ENCODE measurements at places on chromosomes 12 and 14.

- peak; percentile 79 for DNase-seq
Observed at GRCh38 chr14:70972107-70972976, 65.1 kb downstream of the PCNX1 start.

- no peak for DNase-seq
Observed at GRCh38 chr14:70816525-70816924, 7.2 kb upstream of the MAP3K9 start.

GRCh38 chr14:74980398-74980730, 22.4 kb upstream of the EIF2B2 start:
- DNase-seq, result peak; percentile 29

GRCh38 chr12:68140556-68140955, 19.0 kb downstream of the IFNG start:
- no peak for DNase-seq

DNA sequence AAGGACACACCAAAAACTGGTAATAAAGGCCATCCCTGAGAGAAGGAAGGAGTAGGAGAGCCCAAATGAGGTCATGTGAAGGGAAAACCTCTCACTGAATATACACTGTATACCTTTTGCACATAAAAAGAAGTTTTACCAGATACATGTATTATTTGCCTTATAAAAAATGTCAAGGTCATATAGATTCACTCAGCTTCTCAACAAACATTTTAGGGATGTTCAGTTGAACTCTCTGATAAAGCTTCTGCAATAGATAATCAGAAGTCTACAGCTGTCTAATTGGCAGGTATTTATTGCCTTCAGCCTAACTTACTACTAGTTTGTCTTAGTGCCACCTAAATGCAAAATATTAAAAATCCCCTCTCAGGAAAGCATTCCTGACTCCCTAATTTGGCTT, 8.7 kb downstream of the SLC11A2 start:
- DNase-seq, result no peak

GRCh38 chr12:70590051-70590450, 47.2 kb downstream of the PTPRB start:
- DNase-seq, result peak; percentile 74

DNA sequence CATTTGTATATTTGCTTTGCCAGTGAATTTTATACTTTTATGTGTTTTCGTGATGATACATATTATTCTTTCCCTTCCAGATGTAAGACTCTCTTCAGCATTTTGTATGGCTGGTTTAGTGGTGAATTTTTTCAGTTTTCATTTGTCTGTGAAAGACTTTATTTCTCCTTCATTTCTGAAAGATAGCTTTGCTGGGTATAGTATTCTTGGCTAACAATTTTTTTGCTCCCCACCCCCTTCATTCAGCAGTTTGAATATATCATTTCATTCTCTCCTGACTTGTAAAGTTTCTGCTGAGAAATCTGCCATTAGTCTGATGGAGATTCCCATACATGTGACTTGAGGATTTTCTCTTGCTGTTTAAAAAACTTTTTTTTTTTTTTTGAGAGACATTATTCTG, 72.8 kb downstream of the ERC1 start:
- DNase-seq, result no peak

GRCh38 chr14:65002586-65003210, 16.0 kb downstream of the FNTB start:
- DNase-seq, result peak; percentile 64

- no peak for DNase-seq
Observed at GRCh38 chr14:47526591-47527244, 148.7 kb downstream of the MDGA2 start.

GRCh38 chr12:64061868-64062375, 160.2 kb downstream of the KICS2 start:
- DNase-seq, result no peak

- peak; percentile 94 for DNase-seq
Observed at GRCh38 chr14:95265106-95266094, 54.3 kb downstream of the CLMN start.

GRCh38 chr14:52780893-52781292, 10.5 kb downstream of the GNPNAT1 start:
- DNase-seq, result no peak

GRCh38 chr12:227286-227915, 13.4 kb upstream of the SLC6A12 start:
- no peak for DNase-seq

GRCh38 chr14:100428727-100429126, 105.6 kb downstream of the SLC25A47 start:
- DNase-seq, result peak; percentile 66

GRCh38 chr14:89288114-89288513, 128.9 kb downstream of the FOXN3 start:
- no peak for DNase-seq

GRCh38 chr12:32305163-32305562, 94.2 kb upstream of the FGD4 start:
- peak; percentile 33 for DNase-seq

- peak; percentile 12 for DNase-seq
Observed at GRCh38 chr12:107917912-107918800, 143.7 kb downstream of the ASCL4 start.

DNA sequence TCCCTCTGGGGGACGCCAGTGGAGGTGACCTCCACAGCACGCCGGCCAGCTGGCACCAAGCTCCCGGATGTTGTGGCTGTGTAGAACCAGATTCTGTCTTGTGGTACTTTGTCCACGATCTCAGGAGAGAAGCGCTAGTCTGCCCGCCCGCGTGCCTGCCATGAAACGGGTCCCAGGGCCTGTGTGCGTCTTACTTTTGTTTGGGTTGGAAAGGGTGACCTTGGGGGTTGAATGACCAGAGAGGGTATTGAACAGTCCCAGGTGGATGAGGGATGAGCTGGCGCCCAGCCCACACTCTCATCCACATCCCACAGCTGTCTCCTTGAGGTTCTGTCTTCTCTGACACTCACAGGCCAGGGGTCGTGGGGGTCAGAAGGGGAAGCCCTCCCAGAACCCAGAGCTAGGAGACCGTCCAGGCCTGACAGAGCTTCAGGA, 78.3 kb downstream of the WDR20 start:
- no peak for DNase-seq

GRCh38 chr14:24437020-24437735, 5.4 kb downstream of the SDR39U1 start:
- DNase-seq, result no peak

DNA sequence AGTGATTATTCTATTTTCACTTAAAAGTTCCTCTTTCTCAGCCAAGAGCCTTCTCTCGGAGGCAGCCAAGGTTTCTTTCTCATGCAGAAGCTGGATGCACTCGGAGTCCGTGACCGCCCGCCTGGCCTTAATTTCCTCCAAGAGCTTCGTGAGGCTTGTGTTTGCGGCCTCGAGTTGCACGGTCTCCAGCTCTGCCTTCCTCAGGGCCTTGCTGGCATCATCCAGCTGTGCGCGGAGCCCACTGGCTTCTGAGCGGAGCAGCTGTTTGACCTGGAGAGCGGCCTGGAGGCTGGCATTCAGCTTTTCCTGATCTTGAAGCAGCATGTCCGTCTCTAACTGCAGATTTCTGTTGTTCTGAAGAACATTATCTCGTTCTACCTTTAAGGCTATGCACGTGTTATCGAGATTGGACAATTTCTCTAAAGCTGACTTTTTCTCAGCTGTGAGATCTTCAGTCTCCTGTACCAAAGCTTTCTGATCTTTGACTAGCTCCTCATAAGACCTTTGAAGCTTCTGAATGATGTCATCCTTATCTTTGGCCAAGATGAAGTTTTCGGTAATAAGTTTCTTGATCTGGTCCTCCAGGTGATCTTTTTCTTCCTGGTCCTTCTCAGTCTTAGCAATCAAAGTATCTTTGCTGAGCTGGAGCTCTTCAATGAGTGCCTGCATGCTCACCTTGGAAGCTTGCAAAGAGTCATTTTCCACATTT, 57.2 kb upstream of the VPS33A start:
- DNase-seq, result no peak

- no peak for DNase-seq
Observed at GRCh38 chr14:52513249-52513648, 39.1 kb downstream of the TXNDC16 start.

DNA sequence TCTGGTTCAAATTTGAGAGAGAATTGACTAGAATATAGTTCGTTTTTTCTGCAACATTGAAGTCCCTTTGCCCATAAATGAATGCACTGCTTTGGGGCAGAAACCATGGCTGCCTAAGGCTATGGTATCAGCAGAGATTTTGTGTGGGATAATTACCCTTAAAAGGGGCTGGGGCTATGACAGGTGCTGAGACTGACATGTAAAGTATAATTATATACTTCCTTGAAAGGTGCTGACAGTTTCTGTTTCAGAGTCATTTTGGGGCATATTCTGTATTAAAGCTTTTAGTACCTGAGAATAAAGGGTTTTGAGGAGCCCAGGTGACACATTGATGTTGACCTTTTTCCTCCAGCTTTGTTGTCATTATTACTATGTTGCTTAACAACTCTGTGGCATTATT, 150.3 kb upstream of the PTPRQ start:
- DNase-seq, result no peak

DNA sequence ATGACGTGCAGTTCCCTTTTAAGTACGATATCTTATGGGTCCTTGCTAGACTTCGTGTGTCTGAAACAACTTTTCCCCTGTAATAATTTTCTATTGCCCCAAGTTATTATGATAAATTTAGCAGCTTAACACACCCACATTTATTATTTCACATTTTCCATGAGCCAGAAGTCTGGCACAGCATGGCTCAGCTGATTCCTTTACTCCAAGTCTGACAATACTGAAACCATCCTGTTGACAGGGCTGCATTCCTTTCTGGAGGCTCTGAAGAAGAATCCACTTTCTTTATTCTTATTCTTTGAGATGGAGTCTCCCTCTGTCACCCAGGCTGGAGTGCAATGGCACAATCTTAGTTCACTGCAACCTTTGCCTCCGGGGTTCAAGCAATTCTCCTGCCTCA, 80.9 kb downstream of the DENND5B start:
- peak; percentile 46 for DNase-seq

GRCh38 chr12:75738486-75738885, 227.1 kb upstream of the KRR1 start:
- no peak for DNase-seq

GRCh38 chr12:127675936-127676335, 591.0 kb upstream of the TMEM132C start:
- no peak for DNase-seq

DNA sequence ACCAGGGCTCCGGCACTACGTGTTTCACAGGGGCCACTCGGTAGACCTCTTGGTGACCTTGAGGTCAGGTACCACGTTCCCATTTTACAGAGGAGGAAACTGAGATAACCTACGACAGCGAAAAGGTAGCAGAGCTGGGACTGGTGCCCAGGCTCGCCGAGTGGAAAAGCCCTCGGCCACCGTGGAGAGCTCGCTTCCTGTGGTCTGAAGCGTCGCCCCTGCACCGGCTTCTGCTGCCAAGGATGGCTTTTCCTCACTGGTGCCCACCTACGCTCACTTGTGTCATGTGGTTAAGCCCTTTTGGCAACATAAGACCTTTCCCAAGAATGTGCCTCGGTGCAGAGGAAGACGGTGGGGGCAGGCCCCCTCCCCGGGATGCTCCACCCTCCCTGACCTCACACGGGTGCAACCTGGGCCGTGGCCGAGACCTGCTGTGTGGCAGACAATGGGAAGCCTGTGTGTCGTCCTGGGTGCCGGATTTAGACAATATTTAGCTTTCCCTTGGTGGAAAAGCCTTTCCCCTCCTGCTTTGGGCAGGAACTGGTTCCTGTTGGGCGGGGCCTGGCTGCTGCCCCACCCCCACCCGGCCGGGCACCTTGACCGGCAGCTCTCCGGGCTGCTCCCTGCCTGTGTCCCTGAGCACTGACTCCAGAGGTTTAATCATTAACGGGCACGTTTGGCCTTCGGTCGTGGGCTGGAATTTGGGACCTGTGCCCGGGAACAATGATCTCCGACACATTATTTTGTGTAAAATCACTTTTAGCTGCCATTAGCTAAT, 32.4 kb upstream of the PPP1R13B start:
- peak; percentile 7 for DNase-seq

DNA sequence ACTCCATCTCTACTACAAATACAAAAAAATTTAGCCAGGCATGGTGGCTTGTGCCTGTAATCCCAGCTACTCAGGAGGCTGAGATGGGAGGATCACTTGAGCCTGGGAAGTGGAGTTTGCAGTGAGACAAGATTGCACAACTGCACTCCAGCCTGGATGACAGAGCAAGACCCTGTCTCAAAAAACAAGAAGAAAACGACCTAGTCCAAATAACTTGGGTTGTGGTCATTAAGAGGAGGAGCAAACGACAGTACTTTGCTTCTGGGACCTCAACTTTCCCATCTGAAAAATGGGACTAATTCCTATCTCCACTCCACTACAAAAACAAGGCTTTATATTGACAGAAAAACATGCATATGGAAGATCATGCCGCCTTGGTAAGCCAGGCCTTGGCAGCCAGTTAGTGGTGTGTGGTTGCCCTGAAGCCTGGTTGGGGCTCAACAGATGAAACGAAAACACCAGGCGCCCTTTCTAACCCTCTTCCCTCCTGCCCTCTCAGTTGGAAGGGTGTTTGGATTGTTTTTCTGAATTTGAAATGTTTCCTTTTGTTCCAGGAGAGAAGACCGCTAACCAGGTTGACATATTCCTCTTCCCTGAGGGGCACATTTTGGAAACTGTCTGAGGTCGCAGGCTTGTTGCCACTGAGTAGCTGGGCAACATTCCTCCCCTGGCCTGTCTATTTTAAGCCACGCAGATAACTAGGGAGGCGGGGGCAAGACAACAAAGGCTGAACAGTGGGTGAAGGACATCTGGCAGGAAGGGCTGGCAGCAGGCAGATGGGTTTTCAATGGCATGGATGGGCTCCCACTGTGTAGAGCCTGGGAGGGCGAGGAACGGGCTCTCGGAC, 13.7 kb upstream of the VPS37B start:
- DNase-seq, result peak; percentile 15

GRCh38 chr14:43438056-43438455, 1069.0 kb downstream of the FSCB start:
- no peak for DNase-seq

DNA sequence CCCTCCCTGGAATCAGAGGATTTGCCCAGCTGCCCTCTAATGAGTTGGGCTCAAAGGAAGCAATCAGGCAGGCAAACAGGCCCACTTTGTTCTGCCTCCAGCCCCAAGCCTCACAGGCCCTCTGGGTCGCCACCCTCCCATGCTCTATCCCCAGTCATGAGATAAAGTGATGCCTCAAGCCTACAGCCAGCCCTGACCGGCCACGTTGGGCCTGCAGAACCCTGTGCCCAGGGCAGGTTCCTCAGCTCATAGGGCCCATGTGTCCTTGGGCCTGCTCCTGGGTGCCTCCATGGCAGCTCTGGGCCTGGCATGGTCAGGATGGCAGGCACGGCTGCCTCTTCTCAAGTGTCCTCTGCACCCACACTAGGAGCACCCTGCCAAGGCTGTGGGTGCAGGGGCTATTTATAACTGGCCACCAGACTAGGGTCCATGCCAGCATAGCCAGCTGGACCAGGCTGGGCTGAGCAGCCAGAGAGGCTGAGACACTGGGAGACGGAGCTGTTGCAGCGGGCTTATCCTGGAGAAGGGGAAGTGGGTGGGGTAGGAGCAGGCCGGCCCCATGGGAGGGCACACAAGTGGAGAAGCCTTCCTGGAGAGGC, 20.2 kb downstream of the HDAC7 start:
- DNase-seq, result no peak

GRCh38 chr14:77151245-77151644, 9.7 kb upstream of the ZDHHC22 start:
- DNase-seq, result no peak

GRCh38 chr14:80695869-80696268, 245.7 kb downstream of the CEP128 start:
- no peak for DNase-seq
